ENCODE measurements at places on chromosomes 4 and X.

GRCh38 chrX:152988536-152989291 lies 5.2 kb downstream of the PNMA5 start:
- no peak for DNase-seq

DNA sequence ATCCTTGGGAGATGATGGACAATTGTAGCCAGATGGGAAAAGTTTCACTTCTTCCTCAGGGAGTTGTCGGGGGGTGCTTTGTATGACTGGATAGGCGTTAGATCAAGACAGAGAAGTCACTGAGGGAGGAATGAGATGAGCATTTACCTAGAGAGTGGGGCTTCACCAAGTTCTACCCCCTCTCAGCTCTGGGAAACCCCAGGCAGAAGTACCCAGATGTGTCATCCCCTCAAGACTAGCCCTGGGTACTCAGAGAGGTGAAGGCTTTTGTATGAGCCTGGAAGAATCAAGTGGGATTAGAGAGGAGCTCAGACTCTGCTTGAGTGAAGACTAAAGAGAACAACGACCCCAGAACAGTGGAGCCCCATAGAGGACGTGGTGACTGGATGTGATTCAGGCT lies 1.9 kb downstream of the MAGEB1 start:
- no peak for DNase-seq

- no peak for DNase-seq
These were observed 166.2 kb upstream of the FGF13 start for GRCh38 chrX:138877746-138878145.

GRCh38 chr4:122728856-122729255 lies 3.6 kb upstream of the BBS12 start:
- DNase-seq = no peak

DNA sequence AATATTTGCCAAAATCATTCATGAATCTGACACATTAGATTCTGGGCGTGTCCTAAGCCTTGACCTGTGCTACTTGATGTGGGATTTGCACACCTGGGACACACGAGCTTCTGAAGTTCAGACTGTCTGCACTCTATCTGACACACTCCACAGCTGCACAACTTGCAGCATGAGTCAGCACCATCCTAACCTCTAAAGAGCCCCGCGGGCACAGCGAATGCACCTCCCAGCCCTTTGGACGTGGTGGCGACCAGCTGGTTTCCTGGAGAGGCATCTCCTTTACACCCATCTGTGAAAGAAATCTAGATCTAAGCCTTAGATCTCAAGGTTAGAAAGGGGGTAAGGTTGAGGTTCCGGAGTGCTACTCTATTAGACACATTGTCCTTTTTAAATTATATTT lies 69.2 kb downstream of the SORBS2 start:
- DNase-seq = no peak

- DNase-seq = no peak
These were observed 339.8 kb downstream of the PCDH7 start for GRCh38 chr4:31059753-31060522.

GRCh38 chr4:41934901-41935651 lies at the start of gene TMEM33:
TMEM33 (plus strand) TSS chr4:41935429; CDS start chr4:41935485, 56 bp downstream.
- DNase-seq = peak; percentile 45

- no peak for DNase-seq
These were observed 2.5 kb upstream of the GABRA2 start for GRCh38 chr4:46392421-46392820.

GRCh38 chr4:187094144-187094543 lies 370.5 kb upstream of the FAT1 start:
- DNase-seq = no peak

- DNase-seq = no peak
These were observed 108.6 kb downstream of the PPP3CA start for GRCh38 chr4:101238706-101239105.

- peak; percentile 50 for DNase-seq
These were observed 43.1 kb upstream of the GPR78 start for GRCh38 chr4:8537041-8537461.

GRCh38 chr4:150828159-150828558 lies 186.9 kb downstream of the LRBA start:
- DNase-seq = no peak

DNA sequence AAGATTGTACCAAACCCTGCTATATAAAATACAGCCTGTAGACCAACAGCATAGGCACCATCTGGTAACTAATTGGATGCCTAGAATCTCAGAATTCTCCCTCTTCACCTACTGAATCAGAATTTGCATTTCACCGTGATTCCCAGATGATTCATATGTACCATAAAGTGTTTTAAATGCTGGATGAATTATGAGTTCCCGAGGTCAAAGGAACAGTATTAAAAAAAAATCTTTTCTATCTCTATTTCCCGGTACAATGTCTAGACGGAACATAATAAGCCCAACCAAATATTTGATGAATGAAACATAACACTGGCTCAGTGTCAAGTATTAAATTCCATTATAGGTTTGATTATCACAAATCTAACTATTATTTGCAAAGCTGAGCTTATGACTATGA lies 280.0 kb downstream of the ANKRD50 start:
- no peak for DNase-seq

GRCh38 chr4:115437739-115438138 lies 324.3 kb upstream of the NDST4 start:
- no peak for DNase-seq

DNA sequence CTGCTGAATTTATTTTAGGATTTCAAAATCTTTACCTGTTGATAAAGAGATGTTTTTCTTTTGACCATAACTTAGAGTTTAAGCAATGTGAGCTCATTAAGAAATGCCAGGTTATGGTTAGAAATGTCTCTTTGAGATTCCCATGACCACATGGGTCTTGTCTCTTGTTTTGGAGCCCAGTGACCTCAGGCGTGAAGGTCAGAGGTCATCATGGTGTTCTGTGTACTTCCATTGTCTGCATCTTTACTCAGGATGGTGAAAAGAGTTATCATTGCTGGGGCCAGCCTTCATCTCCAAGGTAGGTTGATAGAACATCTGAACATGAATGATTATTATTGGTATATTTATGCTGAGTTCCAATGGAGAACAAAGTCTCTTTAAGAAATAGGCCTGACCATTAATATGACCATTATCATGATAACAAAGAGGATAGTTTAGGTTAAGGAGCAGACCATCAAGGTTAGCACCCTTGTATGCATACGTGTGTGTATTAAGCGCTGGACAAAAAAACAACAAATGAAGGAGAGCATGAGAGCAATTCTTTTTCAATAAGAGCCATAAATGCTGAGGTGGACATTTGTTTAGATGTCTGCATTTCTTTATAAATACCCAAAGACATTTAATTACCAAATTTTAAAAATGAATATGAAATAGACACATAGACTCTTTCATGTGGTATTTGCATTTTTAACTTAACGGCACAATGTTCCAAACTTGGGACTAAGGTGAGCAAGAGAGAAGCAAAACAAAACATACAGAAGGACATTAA lies 120.6 kb upstream of the PAQR3 start:
- no peak for DNase-seq

DNA sequence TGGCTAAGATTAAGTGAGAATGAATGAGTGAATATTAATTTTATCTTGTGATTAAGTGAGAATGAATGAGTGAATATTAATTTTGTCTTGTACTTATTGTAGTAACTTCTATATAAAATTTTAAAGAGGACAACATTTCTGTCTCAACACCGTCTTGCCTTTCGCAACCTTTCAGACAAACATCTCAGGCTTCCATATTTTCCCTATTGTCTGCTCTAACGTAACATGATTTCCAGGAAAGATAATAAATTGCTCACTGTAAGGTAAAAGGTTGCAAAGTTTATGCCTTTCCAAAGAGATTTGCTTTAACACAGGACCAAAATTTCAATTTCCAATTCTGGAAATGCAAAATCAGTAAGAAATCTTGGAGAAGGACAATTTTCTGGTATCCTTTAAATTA lies 41.7 kb upstream of the SLC39A8 start:
- no peak for DNase-seq

DNA sequence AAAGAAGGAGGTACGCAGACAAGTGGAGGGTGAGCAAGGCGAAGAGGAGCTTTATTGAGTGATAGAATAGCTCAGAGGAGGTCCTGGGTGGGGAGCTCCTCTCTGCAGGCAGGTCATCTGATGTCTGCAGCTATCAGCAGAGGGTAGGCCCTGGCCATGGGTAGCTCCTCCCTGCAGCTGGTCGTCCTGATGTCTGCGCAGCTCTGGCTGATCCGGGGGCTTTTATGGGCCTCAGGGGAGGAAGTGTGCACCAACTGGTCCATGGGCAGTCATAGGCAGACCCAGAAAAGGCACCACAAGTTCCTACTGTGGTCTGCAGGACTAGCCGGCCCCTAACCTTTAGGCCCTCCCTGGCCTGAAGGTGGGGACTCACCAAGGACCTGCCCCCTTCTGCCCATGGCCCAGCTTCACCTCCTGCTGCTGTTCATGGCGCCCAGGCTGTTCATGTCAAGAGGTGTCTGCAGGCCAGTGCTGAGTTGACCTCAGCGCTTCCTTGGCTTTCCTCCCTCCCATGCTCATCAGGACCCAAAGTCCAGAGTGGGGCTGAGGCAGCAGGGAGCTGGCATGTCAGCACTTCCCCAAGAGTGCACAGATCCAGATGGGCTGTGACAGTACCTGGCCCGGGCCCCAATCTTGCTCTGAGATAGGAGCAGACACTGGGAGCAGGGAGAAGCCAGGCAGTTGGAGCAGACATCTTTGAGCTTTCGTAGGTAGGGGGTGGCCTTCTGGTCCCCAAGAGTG lies 46.1 kb downstream of the ARAP2 start:
- no peak for DNase-seq

- no peak for DNase-seq
These were observed 856.7 kb upstream of the PRKX start for GRCh38 chrX:4570151-4570550.

- no peak for DNase-seq
These were observed 27.6 kb upstream of the NKAP start for GRCh38 chrX:119971184-119971583.

GRCh38 chr4:3452376-3452775 lies 10.6 kb downstream of the HGFAC start:
- DNase-seq = no peak

- no peak for DNase-seq
These were observed 182.6 kb downstream of the ATOH1 start for GRCh38 chr4:94011190-94011589.

GRCh38 chr4:147779451-147779850 lies 47.6 kb downstream of the ARHGAP10 start:
- DNase-seq = no peak

GRCh38 chrX:147875866-147876596 lies 35.7 kb upstream of the FMR1 start:
- DNase-seq = no peak

- no peak for DNase-seq
These were observed 128.5 kb upstream of the VEGFC start for GRCh38 chr4:176921256-176921655.

DNA sequence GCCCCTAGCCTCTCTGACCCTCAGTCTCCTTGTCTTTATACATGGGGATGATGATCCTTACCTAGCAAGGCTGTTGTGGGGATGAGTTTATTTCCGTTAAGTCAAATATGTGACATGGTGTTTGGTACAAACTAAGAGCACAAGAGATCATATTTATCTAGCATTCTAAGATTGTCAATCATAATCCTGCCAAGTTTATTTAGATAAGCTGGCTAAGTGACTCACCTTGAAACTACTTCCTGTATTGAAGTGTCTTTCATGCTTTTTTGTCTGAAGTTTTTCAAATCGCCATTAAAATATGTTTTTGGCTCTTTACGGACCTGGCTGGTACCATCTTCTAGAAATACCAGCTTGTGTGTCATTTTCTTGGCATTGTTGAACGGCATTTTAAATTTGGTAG lies 30.7 kb downstream of the MAP7D3 start:
- no peak for DNase-seq

DNA sequence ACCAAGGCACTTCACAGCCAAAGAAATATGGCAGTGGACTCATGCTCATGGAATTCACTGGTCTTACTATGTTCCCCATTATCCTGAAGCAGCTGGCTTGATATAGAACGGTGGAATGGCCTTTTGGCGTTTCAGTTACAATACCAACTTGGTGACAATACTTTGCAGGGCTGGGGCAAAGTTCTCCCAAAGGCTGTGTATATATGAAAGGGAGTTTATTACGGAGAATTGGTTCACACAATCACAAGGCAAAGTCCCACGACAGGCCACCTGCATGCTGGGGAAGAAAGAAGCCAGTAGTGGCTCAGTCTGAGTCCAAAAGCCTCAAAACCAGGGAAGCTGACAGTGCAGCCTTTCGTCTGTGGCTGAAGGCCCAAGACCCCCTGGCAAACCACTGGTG lies 50.8 kb upstream of the SMARCAD1 start:
- no peak for DNase-seq

GRCh38 chr4:147518846-147519767 lies 38.2 kb downstream of the EDNRA start:
- DNase-seq = peak; percentile 53

- DNase-seq = no peak
These were observed 6.7 kb downstream of the NRK start for GRCh38 chrX:105829011-105829410.

GRCh38 chrX:118693843-118694242 lies 33.6 kb upstream of the IL13RA1 start:
- no peak for DNase-seq

DNA sequence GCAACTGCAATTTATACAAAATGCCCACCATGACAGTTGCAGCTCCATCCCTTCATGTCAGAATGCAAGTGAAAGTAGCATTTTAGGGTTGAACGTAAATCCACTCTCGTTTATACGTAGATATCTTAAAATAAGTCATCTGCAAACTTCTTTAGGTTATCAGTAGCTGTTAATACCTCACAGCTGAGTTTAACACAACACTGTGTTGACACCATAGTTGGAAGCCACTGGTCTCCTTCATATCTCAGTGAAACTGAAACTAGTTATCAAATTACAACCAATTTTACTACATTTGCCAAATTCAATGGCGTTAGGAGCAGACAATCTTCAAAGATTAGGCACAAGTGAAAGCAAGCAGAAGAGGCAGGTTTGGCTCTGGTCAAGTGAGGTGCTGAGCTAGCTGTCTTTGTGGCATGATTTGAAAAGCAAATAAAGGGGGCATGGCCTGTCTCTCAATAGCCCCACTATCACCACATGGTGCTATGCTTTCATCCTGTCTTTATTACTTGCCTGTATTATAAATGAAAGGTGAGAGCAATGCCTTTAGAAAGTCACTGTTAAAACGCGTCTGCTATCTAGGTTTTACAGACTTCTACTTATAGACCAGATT lies 12.3 kb downstream of the PPP3CA start:
- no peak for DNase-seq

- no peak for DNase-seq
These were observed 9.0 kb upstream of the TSPYL2 start for GRCh38 chrX:53073115-53073586.

GRCh38 chr4:187603093-187604025 lies 392.2 kb upstream of the ZFP42 start:
- DNase-seq = peak; percentile 72

All from non-pigmented ciliary epithelial cell (primary cell).